Stromal cell of bone marrow (primary cell): ENCODE measurements at places on chromosomes 12 and 14.

GRCh38 chr14:60273956-60274355, 24.9 kb downstream of the PPM1A start:
- no peak for DNase-seq

- no peak for DNase-seq
These were observed 162.6 kb upstream of the TMPO start for GRCh38 chr12:98352835-98353234.

- DNase-seq = no peak
These were observed 22.2 kb downstream of the AGAP2 start for GRCh38 chr12:57716305-57716704.

GRCh38 chr14:31895206-31895605, 181.9 kb upstream of the ARHGAP5 start:
- DNase-seq = no peak

- DNase-seq = no peak
These were observed 38.1 kb downstream of the CIT start for GRCh38 chr12:119838826-119839600.
